Stimulated activated CD8-positive, alpha-beta memory T cell treated with anti-CD3 and anti-CD28 coated beads, Interleukin-4, amount 100 ng/mL, for 48 hours (primary cell): ENCODE measurements at places on chromosomes 5 and 9.
A peak's percentile ranks its signal among the peaks of the same experiment; 100 is the strongest.

GRCh38 chr5:132799392-132799791 is 13.7 kb upstream of the SOWAHA start:
- DNase-seq: no peak

DNA sequence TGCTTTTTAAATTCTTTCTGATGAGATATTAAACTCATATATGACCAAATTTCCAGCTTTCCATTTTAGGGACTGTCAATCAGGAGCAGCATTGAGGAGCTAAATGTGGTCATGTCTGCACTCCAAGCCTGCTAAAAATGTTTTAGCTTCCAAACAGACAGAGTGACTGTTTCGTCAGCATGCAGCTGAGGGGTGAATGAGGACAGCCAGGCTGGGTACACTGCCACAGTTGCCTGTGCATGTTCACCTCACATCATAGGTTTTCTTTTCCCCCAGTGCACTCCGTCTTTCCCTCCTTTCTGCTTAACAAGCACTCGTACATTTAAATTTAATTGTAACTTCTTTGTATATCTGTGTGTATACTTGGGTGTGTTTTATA is 138.1 kb downstream of the ARRDC3 start:
- no peak for DNase-seq

GRCh38 chr5:161385027-161385426 is 161.5 kb downstream of the GABRB2 start:
- DNase-seq: no peak

- DNase-seq: no peak
Observed at GRCh38 chr9:121359351-121360294, 10.4 kb downstream of the STOM start.

DNA sequence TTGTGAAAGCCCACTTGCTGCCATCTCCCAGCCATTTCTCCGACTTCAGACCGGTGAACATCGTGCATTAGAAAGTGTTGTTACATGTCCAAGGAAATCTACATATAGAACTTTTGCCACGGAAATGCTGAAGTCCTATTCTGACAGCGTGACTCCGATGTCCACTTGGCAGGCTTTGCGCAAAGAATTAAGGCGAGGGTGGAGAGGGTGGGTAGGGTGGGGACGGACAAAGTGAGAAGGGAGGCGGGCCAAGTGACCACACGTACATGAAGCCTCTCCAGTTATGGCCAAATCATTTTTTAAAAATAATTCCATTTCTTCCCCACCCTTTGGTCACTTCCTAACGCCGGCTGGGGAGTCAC is 460 bp upstream of the ACO1 start:
- no peak for DNase-seq

DNA sequence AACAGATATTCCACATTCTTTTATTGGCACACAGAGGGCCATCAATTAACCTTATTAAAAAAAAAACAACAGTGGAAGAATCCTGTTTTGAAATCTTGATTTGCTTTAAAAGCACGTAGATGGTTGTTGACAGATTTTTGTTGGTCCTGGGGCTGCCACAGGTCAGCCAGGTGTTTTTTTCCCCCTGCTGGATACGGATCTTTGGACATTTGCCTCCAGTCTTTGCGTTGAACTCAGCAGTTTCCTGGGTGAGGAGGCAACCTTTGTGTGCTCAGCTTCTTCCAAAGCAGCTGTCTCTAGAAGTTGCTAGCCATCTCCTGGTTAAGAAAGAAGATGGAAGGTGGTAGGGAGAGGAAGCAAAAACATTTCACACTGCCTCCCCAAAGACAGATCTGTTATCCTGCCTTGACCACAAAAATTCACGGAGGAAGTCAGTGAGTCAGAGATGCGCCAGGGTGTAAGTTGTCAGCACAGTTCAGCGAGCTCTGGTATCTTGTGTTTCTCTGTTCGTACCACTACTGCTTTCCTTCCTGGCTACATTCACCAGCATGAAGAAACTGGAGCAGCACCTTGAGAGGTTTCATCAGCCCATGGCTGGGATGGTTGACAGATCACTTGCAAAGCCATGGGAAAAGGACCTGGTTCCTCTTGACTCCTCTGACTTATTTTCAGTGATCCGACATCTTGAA is 207.3 kb downstream of the ARHGAP26 start:
- peak; percentile 50 for DNase-seq

GRCh38 chr9:69877852-69878514 is 57.4 kb downstream of the CFAP95 start:
- DNase-seq: no peak

DNA sequence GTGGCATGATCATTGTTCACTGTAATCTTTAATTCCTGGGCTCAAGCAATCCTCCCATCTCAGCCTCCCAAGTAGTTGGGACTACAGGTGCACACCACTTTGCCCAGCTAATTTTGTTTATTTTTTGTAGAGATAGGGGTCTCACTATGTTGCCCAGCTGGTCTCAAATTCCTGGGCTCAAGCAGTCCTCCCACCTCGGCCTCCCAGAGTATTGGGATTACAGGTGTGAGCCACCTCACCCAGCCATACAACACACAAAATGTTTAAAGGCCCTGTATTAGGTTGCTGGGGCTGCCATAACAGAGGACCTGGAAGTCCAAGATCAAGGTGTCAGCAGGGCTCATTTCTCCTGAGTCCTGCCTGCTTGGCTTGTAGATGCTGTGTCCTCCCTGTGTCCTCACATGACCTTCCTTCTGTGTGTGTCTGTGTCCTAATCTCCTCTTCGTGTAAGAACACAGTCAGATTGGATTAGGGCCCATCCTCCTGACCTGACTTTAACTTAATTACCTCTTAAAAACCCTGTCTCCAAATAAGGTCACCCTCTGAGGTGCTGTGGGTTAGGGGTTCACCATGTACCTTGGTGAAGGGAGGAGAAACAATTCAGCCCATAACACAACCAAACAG is 5.4 kb downstream of the UBE2QL1 start:
- no peak for DNase-seq

DNA sequence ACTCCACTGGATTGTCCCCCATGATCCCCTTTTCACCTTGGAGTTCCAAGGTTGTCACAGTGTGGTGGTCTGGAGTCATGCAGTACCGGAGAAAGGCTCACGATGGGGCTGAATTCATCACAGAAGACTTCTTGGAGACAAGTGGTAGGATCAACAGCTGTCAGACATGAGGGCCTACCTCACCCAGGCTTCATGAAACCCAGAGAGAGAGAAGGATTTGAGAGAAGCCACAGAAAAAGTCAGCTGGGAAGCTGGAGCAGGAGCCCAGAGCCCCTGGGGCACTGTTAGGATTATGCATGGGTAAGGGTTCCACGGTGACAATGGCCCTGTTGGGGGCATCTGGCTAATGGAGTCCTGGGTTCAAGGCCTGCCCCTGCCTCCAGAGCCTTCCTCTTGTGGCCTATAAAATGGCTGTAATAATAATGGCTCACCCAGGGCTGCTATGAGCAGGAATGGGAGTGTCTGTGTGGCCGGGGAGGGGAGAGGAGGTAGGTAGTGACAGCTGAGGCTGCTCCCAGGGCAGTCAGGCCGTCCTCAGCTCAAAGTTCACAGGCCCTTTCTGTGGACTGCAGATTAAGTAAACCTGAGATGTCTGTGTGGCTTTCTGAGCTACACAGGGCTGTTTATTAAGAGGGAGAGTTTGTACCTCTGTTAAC is 910 bp downstream of the TRIM14 start:
- peak; percentile 49 for DNase-seq

GRCh38 chr9:110999379-110999778 is 38.9 kb downstream of the LPAR1 start:
- no peak for DNase-seq

DNA sequence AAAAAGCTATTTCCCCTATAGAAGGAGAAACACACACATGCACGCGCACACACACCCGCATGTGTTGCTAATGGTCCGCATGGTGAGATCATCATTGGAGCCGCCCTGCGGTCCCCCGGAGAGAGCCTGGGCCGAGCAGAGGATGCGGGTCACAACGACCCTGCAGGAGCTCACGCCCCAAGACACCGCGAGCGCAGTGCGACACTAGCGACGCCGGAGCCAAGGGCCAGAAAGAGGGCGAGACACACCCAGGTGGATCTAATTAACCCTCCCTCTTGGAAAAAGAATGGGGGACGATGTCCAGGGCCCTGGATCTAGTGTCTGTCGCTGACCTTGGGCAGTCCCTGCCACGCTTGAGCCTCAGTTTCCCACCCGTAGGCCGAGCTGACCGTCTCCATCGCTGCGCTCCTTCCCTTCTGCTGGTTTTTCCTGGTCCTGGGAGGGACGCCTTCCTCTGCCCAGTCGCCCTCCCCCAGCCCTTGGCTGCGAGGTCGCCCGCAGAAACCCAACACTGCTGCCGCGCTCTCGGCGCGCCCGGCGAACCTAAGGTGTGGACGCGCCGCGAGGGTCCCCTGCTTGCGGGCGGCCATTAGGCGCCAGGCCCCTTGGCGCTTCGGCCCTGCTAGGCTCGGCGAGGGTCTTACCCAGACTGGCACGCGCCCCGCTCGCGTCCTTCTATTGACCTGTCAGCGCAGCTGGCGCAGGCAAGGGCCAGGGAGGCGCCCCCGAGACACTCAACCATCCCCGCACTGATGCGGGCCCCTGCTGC is 47.5 kb upstream of the RNF20 start:
- DNase-seq: no peak

- no peak for DNase-seq
Observed at GRCh38 chr5:97111616-97112015, 30.8 kb downstream of the LIX1 start.

- DNase-seq: peak; percentile 27
Observed at GRCh38 chr5:59496524-59497134, 396.9 kb downstream of the PDE4D start.

DNA sequence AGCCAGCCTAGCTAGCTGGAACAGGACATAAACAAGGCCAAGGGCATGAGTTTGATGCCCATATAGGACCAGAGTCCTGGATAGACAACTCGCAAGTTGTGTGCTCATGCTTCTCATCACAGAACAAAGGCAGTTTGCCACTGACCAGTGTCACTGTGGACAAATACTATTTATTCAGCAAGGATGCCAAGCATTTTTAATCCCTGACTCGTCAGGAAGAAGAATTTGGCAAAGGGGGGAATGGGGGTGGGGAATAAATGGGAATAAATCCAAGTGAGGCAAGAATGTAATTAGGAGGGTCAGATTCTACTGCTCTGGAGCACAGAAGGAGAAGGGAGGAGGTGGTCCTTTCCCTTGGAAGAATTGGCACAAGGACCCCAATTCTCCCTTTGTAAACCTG is 46.8 kb upstream of the ANKRD55 start:
- no peak for DNase-seq

GRCh38 chr5:69006030-69006429 is 87.8 kb upstream of the SLC30A5 start:
- no peak for DNase-seq

DNA sequence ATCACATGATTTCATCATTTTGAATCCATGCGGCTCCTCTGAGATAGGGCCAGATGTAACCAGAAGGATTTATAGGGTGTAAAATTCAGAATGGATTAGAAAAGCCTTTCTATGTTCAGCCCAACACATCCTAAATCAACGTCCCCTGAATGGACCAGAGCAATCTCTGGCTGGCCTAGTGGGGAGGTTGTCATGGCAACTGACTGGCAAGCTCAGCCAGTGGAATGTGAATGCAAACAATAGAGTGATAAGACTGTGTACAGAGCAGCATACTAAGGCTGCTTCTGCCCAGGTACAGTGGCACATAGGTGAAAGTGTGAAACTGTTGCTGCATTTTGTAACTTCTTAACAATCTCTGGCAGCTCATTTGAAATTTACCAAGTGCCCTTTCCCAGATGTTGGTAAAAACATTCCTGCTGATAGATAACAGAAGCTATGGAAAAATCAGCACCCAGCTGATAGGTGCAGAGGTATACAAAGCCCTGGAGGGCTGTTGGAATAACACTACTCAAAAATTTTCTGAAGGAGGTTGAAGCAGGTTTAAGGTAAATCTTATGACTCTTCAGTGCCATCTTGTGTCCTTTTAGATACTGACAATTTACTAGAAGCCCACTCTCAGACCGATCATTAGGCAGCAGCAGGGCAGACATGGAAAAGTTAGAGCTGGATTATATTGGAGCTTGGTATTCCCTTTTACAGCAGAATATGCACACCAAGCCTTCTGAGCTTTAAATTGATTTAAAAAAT is 267.2 kb downstream of the RAB3C start:
- DNase-seq: no peak

- no peak for DNase-seq
Observed at GRCh38 chr5:167063116-167063515, 1228.3 kb upstream of the WWC1 start.

GRCh38 chr5:35370871-35371270 is 140.6 kb upstream of the PRLR start:
- no peak for DNase-seq

- no peak for DNase-seq
Observed at GRCh38 chr9:20996809-20997208, 34.6 kb downstream of the HACD4 start.

DNA sequence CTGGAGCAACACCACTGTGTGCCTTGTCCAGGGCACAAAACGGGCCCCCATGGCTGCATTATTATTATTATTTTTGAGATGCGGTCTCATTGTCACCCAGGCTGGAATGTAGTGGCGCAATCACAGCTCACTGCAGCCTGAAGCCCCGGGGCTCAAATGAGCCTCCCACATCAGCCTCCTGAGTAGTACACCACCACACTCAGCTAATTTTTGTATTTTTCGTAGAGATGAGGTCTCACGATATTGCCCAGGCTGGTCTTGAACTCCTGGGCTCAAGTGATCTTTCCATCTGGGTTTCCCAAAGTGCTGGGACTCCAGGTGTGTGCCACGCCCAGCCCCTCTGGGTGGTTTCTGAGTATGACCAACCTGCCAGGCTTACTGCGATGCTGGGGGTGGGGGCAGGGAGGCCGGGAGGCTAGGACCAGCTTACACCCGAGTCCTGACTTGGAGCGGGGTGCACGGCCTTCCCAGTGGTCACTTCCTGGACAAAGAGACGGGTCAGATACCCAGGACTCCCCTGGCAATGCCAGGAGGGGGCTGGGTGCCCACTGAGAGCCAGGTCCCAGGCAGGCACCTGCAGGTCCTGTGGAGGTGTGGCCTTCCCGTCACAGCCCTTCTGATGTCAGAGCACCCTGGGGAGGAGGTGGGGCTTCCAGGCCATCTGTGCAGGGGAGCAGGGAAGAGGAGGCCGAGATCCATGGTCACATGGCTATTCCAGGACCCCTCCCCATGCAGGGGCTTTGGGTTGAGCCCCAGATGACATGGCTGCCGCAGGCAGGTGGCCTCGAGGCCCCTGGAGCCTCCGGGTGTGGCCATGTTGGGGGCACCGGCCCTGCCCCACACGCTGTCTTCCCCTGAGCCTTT is 8.3 kb upstream of the NRARP start:
- no peak for DNase-seq

DNA sequence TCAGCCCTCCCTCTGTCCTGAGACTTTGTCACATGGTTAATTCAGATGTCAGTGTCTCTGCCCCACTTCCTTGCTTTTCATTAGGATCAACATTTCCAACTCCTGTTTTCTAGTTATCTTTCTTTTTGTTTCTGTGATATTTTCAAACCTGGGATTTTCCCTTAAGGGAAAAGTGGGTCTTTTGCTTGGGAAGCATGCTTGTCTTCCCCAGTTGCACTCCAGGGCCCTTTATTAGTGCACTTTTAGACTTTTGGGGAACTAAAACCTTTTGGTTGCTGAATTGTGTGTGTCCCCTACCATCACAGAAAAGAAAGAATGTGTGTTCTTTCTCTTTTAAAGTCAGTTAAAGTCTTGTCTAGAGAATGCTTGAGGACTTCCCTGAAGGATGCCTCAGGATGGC is 18.4 kb upstream of the GDNF start:
- DNase-seq: no peak
